ENCODE measurements at places on chromosomes 6 and 20.

GRCh38 chr6:20192625-20193024 lies 19.6 kb downstream of the MBOAT1 start:
- no peak for DNase-seq

GRCh38 chr6:16452348-16452747 lies 214.0 kb downstream of the GMPR start:
- DNase-seq: no peak

DNA sequence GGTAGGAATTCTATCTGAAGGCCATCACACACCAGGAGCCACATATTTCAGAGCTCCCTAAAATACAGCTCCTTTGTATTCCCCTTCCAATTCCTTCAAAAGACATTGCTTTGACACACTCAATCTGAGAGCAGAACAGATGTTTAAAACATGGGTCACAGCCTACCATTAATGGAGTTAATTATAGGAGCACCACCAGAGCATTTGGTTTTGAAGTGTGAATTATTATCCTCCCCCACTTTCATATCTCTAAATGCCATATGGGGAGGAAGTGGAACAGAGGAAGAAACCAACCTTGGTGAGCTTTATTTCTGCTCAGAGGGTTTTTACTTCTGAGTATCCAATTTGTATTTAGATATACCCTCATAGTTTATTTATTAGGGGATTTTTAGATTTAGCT lies 50.7 kb upstream of the TNFRSF21 start:
- DNase-seq: no peak

DNA sequence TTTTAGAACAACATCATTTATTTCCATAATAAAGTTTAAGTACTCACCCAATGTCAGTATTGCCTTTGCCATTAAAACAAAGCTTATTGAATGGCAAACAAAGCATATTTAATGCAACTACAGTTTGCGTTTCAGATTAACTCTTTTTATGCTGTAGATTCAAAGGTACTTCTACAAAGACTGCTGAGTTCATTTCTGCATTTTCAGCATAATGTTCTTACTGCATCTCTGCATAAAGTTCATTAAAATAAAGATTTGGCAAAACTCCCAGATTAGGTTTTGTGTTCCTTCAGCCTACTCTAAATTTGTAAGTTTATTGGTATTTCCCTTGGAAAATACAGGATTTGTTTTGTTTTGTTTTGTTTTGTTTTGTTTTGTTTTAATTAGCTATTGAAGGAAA lies 359.4 kb downstream of the ADGRB3 start:
- DNase-seq: no peak

DNA sequence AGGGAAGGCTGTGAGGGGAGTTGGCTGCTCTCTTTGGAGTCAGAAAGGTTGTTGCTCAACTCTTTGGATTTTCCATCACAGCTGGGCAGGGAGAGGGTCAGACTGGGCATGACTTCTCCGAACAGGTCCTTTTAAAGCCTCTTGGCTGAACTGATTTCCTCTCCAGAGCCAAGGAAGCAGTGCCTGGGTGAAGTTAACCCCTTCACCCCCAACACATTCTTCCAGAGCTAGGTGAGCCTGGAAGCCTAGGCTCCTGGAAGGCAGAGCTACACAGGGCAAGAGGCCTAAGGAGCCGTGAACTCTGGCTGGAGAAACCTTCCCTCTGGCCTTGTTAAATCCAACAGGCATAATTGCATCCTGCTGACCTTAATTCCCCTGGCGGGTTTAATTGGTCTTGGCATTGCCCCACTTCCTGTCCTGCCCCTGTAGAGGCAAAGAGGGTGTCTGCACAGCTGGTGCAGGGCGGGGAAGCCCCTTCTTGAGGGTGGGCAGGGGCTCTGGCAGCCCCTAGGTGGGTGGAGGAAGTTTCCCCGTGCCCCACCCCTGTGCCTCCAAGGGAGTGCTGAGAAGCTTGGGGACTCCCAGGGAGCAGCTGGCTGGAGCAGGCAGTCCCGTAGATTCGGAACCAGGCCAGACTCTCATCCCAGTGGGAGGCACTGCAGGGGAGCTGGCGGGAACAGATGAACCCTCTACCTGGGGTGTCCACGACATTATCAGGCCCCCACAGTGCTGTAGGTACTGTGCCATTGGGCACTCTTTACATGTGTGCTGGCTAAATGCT lies 3.6 kb upstream of the MYLK2 start:
- DNase-seq: no peak

DNA sequence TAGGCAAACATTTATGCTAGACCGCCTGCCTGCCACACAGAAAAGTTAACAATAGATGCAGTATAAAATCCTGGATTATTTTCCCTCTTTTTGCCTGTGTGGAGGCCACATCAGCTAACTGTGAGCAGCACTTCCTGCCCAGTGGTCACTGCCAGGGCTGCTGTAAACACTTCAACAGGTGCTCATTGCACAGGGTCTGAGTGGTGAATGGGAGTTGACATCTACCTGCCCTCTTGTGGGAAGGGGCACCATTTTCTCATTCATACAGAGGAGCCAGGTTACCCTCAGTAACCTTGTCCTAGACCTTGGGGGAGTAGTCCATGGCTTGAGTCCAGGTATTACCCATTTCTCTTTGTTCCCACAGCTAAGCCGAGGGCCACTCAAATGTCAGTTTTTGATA lies 235.3 kb downstream of the TMEM242 start:
- no peak for DNase-seq

- peak; percentile 64 for DNase-seq
Measured at GRCh38 chr6:45026003-45026516, 302.1 kb upstream of the RUNX2 start.

DNA sequence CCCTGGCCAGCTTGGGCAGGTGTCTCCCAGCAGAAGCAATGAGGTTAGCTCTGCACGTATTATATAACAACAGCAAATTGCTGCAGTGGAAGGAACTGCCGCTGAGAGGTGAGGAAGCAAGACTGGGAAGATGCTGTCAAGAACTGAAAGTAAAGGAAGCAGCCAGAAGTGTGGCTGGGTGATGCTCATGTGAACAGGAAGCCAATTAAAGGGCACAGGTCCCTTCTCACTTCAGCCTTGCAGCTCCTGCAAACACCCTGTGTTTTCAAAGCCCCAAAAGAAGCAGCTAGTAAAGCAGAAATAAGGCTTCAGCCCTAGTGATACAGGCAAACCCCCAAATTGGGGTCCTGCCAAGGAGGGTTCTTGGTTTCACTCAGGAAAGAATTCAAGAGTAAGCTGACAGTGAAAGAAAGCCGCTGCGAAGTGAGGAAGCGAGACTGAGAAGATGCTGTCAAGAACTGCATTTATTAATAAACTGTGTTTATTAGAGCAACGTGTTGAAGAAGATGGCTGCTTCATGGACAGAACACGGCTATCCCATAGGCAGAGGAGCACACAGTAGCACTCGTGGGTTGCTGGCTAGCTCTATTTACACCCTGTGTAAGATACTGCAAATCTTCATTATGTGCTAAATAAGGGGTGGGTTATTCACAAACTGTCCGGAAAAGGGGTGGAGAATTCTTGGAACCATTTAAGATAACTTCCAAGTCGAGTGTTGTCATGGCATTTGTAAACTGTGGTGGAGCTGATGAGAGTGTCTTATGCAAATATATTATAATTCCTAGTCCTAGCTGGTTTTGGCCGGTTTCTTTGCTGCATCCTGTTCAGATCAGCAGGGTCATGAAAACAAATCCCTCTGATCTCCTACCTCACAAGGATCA lies 152.2 kb downstream of the LINC00237 start:
- DNase-seq: no peak

DNA sequence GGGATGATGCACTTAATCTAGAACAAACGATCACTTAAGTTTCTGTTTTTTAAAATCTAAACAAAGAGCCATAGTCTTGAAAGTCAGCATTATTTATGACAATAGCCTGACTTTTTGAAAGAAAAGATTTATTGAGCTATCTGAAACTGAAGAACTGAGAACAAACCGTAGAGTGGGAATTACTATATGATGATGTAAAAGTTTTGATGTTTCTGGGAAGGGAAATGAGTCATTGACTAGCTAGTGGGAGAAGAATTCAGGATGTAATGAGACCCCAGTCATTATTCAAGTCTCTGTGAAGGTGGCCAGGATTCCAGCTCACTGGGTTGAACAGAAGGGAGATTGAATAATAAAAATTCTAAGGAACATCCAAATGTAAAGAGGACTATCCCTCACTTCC lies 83.4 kb upstream of the FABP7 start:
- no peak for DNase-seq

GRCh38 chr6:50655848-50656453 lies 57.4 kb upstream of the TFAP2D start:
- peak; percentile 22 for DNase-seq

DNA sequence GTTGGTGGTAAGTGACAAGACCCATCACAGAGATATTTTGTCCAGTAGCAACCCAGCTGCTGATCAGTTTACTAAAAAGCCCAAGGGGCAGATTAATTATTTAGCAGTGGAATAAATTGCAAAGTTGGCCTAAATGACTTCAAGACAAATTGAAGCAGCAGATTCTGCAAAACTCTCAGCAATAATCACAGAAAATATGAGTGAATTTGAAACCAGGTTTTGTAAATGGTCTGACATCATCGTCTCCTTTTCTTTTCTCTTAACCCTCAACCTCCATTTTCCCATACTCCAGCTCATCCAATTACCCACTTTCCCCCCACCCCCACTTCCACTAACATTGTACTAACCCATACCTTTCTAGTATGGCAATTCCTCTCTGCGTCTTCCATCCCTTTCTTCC lies 11.3 kb upstream of the PTPRK start:
- DNase-seq: no peak

DNA sequence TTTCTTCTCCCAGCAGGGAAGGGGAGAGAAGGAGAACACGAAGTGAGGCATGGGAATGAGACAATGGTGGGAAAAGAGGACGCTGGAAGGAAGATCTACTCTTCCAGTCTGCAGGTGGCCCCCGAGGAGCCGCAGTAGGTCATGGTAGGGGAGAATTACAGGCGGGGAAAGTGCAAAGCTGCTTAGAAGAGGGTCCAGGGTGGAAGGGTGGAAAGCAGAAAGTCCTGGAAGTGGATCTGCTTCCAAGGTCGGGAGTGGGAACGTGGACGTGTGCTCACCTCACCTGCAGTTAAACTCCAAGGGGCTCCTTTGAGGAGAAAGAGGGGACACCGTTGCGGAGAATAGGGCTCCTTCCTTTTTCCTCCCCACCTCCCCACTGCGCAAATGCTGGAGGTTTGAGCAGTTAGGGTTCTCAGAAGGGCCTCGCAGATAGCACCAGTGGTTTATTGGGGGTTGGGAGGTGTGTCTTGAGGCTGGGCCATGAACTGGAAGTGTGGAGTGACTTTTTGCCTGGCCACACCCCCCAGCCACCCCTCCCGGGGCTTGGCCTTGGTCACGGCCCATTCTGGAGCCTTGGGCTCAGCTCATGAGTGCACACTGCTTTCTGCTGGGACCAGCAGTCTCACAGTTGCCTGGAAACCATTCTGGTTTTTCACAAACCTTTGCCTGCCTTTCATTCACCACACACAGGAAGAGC lies 100.4 kb upstream of the MLN start:
- DNase-seq: no peak

- peak; percentile 95 for DNase-seq
Measured at GRCh38 chr6:83467620-83468036, 36.8 kb upstream of the ME1 start.

Data from suppressor macrophage treated with lipopolysaccharide for 1 hour (primary cell).